ENCODE measurements at places on chromosomes 6 and 20.
A peak's percentile ranks its signal among the peaks of the same experiment; 100 is the strongest.

DNA sequence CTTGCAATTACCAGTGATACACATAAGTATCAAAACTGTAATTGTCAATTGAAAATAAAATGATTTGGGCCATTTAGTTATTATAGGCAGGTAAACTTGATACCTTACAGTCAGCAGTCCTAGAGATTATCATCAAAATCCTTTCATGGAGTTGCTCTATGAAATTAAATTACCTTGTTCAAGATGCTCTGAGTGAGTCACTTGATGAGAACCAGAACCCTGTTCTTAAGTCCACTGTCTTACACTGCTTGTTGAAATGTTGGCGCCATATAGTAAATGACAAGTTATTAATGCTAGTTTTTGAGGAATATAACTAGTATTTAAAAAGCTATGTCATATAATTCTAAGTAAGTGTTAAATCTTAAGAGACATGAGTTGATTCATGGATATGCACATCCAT, 37.2 kb upstream of the BAG2 start:
- H3K4me3 ChIP-seq, result no peak overlapping the region
- H3K36me3 ChIP-seq, result peaks cover 9% of the 10 kb centered on the region
- no peak for DNase-seq
- no peaks in the 10 kb centered on the region for H3K4me1 ChIP-seq
- H3K27ac ChIP-seq, result no peak overlapping the region
- H3K27me3 ChIP-seq, result no peaks in the 10 kb centered on the region

GRCh38 chr6:29965563-29965872, 23.2 kb downstream of the HLA-A start:
- H3K4me1 ChIP-seq, result peaks cover 32% of the 10 kb centered on the region
- H3K4me3 ChIP-seq, result peak overlapping the region; percentile 69

- H3K27me3 ChIP-seq, result no peaks in the 10 kb centered on the region
- H3K27ac ChIP-seq, result no peak overlapping the region
- H3K4me1 ChIP-seq, result no peaks in the 10 kb centered on the region
- no peak overlapping the region for H3K4me3 ChIP-seq
- DNase-seq, result no peak
- H3K36me3 ChIP-seq, result no peaks in the 10 kb centered on the region
These were observed 403.1 kb upstream of the ID4 start for GRCh38 chr6:19434065-19434464.

DNA sequence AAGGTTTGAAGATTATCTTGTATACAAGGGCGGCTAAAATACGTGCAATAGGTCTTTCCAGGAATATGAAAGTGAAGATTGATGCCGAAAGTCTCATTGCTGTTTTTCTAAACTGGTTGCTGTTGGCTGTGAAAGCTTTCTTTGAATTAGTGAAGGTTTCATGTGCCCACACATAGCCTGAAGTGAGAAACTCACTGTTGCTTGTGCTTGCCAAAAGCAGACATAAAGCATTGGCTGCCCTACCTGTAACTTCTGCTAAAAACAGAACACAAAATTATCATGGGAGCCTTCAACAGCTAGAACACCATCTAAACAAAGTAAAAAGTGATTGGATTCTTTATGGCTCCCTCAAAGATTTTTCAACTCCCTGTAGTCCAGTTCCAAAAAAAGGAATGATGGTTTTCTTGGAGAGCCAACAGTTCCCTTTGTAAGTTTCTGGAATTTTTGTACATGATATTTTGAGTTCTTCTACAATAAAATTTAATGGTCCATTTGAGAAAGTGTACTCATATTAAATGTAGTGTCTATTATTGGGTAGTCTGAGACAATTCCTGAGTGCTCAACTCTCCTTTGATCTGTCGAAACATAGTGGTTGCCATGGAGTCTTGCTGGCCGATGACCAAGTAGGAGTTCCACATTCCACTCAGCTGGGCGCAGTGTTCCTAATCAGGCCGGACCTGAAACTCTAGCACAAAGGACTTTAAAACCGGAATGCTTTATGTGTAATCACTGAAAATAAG, 68.5 kb downstream of the PLEKHG1 start:
- DNase-seq, result no peak
- H3K4me3 ChIP-seq, result no peak overlapping the region
- no peaks in the 10 kb centered on the region for H3K36me3 ChIP-seq
- H3K27ac ChIP-seq, result no peak overlapping the region
- no peaks in the 10 kb centered on the region for H3K4me1 ChIP-seq
- no peaks in the 10 kb centered on the region for H3K27me3 ChIP-seq

GRCh38 chr6:121932076-121932991, 467.1 kb upstream of the HSF2 start:
- no peaks in the 10 kb centered on the region for H3K4me1 ChIP-seq
- H3K4me3 ChIP-seq, result no peak overlapping the region
- no peak for DNase-seq
- H3K27ac ChIP-seq, result no peak overlapping the region
